ENCODE measurements at places on chromosomes 3 and 15. TPM values are rescaled to one million over a fixed set of nuclear protein-coding genes. Genes with fewer than 3 reads are reported as not detected.

The VWA5B2 gene
- total RNA-seq = not detected

The GOLGA6L22 gene
- total RNA-seq = not detected

The TIMP4 gene
- 5.1 TPM for total RNA-seq

The FANCD2 gene
- total RNA-seq = 2.0 TPM

The ROBO2 gene
- total RNA-seq = 24.9 TPM

The ZBED2 gene
- 0.28 TPM for total RNA-seq

The SSUH2 gene
- not detected for total RNA-seq

The OPA1 gene
- total RNA-seq = 68.3 TPM

The ROBO1 gene
- total RNA-seq = 98.5 TPM

The TF gene
- total RNA-seq = 0.28 TPM

The SPATA12 gene
- not detected for total RNA-seq

The PLCB2 gene
- total RNA-seq = under 0.01 TPM

The TMOD2 gene
- total RNA-seq = 6.6 TPM

The UBA7 gene
- total RNA-seq = 39.1 TPM

The TGM4 gene
- total RNA-seq = not detected

The CFAP100 gene
- total RNA-seq = not detected

The A4GNT gene
- total RNA-seq = not detected

The CCR8 gene
- total RNA-seq = not detected

The FANCD2OS gene
- not detected for total RNA-seq

The SLC6A1 gene
- total RNA-seq = not detected

The HCN4 gene
- not detected for total RNA-seq

The NLGN1 gene
- total RNA-seq = 8.7 TPM

The HIGD2B gene
- total RNA-seq = not detected

The PLIN1 gene
- total RNA-seq = 0.14 TPM

The PAQR9 gene
- not detected for total RNA-seq

The KCNAB1 gene
- total RNA-seq = under 0.01 TPM

The CASR gene
- not detected for total RNA-seq

The IL17RD gene
- 1.1 TPM for total RNA-seq

The SOX14 gene
- not detected for total RNA-seq

The CIB2 gene
- 2.4 TPM for total RNA-seq

The IL5RA gene
- not detected for total RNA-seq

The PLOD2 gene
- 239 TPM for total RNA-seq

The SEMA6D gene
- total RNA-seq = 22.9 TPM

The THSD4 gene
- 33.8 TPM for total RNA-seq

The IGSF11 gene
- 0.14 TPM for total RNA-seq

The DHFR2 gene
- total RNA-seq = 4.3 TPM

The PIGBOS1 gene
- 6.1 TPM for total RNA-seq

The ST8SIA2 gene
- total RNA-seq = not detected

The HGD gene
- 0.71 TPM for total RNA-seq

The AGTR1 gene
- total RNA-seq = 2.9 TPM

The RYK gene
- total RNA-seq = 85.5 TPM

The CCR2 gene
- not detected for total RNA-seq

The ACSBG1 gene
- total RNA-seq = not detected

The PSTPIP1 gene
- total RNA-seq = not detected

The PLA2G4E gene
- total RNA-seq = not detected

The BCHE gene
- total RNA-seq = 0.28 TPM

The KBTBD8 gene
- 2.4 TPM for total RNA-seq

The APBA2 gene
- 5.2 TPM for total RNA-seq

The EPHB1 gene
- 0.28 TPM for total RNA-seq

The PATL2 gene
- 0.43 TPM for total RNA-seq

The ACKR2 gene
- total RNA-seq = 0.28 TPM

The TOPAZ1 gene
- total RNA-seq = not detected

The RPP25 gene
- total RNA-seq = 8.5 TPM

The RHCG gene
- total RNA-seq = 0.14 TPM

The TMEM108 gene
- not detected for total RNA-seq

The SST gene
- not detected for total RNA-seq

The ZNF660 gene
- total RNA-seq = 2.1 TPM

The GOLGA6L4 gene
- 0.37 TPM for total RNA-seq

The EFCC1 gene
- total RNA-seq = not detected

Data from smooth muscle cell of bladder (primary cell).